ENCODE measurements at places on chromosomes 11 and 22. TPM values are rescaled to one million over a fixed set of nuclear protein-coding genes. Genes with fewer than 3 reads are reported as not detected.
A peak's percentile ranks its signal among the peaks of the same experiment; 100 is the strongest.

GRCh38 chr22:24873226-24873625 is 67.2 kb downstream of the SGSM1 start:
- no peak overlapping the region for H3K4me3 ChIP-seq
- H3K4me1 ChIP-seq, result no peaks in the 10 kb centered on the region
- no peak for DNase-seq
- H3K27ac ChIP-seq, result no peak overlapping the region
- H3K36me3 ChIP-seq, result no peaks in the 10 kb centered on the region

DNA sequence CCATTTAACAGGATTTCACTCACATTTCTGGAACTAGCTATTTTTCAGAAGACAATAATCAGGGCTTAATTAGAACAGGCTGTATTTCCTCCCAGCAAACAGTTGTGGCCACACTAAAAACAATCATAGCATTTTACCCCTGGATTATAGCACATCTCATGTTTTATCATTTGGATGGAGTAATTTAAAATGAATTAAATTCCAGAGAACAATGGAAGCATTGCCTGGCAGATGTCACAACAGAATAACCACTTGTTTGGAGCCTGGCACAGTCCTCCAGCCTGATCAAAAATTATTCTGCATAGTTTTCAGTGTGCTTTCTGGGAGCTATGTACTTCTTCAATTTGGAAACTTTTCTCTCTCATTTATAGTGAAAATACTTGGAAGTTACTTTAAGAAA is 9.2 kb downstream of the PRSS23 start:
- peaks cover 89% of the 10 kb centered on the region for H3K4me1 ChIP-seq
- DNase-seq, result no peak
- H3K36me3 ChIP-seq, result peaks cover 13% of the 10 kb centered on the region
- H3K4me3 ChIP-seq, result no peak overlapping the region

DNA sequence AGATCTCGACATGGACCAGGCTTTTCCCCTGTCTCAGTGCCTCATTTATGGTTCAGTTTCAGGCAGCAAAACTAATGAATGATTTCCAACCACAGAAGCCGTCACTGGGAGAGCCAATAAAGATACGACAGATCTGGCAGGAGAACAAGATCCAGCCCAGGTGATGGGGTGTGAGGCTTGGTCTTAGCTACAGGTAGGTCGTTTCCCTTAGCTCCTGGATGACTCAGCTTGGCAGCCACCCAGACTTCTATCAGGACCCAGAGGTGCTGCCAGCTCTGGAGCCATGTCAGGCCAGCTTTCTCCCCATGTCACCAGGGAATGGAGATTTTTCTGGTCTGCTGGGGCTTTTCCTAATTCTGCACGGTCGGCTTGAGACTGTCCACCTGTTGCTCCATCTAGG is 36.3 kb upstream of the APOBEC3A start:
- H3K4me1 ChIP-seq, result peaks cover 21% of the 10 kb centered on the region
- DNase-seq, result no peak
- no peak overlapping the region for H3K4me3 ChIP-seq
- H3K27ac ChIP-seq, result no peak overlapping the region
- H3K27me3 ChIP-seq, result no peaks in the 10 kb centered on the region

- peaks cover 78% of the 10 kb centered on the region for H3K27me3 ChIP-seq
- no peak overlapping the region for H3K4me3 ChIP-seq
- H3K27ac ChIP-seq, result no peak overlapping the region
- no peak for DNase-seq
- no peaks in the 10 kb centered on the region for H3K4me1 ChIP-seq
- no peaks in the 10 kb centered on the region for H3K36me3 ChIP-seq
These were observed 21.1 kb downstream of the B3GAT1 start for GRCh38 chr11:134390706-134391569.

GRCh38 chr11:134388590-134388989 is 23.5 kb downstream of the B3GAT1 start:
- no peaks in the 10 kb centered on the region for H3K36me3 ChIP-seq
- no peak overlapping the region for H3K27ac ChIP-seq
- H3K4me3 ChIP-seq, result no peak overlapping the region

- H3K36me3 ChIP-seq, result no peaks in the 10 kb centered on the region
- no peaks in the 10 kb centered on the region for H3K27me3 ChIP-seq
These were observed 34.0 kb downstream of the KCNQ1OT1 start for GRCh38 chr11:2665526-2666400.

DNA sequence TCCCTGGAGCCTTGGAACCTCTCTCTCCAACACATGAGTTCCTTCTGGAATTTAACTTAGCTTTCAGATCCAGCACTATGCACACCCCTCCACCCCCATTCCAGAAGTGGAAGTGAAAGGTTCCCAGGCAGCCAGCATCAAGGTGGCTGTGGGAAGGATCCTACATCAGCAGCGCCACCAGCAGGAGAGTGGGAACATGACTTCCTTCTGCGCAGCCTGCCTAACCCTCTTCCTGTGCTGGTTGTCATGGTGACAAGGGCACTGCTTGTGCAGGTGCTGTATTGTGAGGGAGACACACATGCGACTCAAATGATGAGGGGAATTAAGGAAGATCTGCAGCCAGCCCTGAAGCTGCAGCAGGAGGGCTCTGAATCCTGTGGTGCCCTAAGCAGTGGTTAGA is 904.5 kb upstream of the API5 start:
- no peaks in the 10 kb centered on the region for H3K4me1 ChIP-seq
- H3K36me3 ChIP-seq, result no peaks in the 10 kb centered on the region
- DNase-seq, result no peak
- no peak overlapping the region for H3K27ac ChIP-seq
- H3K4me3 ChIP-seq, result no peak overlapping the region

DNA sequence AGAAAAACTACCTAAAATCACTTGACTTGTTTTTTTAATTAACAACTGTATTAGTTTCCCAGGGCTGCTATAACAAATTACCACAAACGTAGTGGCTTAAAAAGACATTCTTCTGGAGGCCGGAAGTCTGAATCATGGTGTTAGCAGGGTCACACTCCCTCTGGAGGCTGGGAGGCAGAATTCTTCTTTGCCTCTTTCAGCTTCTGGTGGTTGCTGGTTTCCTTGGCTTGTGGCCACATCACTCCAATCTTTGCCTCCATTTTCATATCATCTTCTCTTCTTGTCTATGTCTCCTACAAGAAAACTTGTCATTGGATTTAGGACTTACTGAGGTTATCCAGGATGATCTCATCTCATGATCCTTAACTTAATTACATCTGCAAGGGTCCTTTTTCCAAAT is 7.4 kb upstream of the INCENP start:
- H3K27me3 ChIP-seq, result no peaks in the 10 kb centered on the region
- no peaks in the 10 kb centered on the region for H3K36me3 ChIP-seq
- no peak overlapping the region for H3K27ac ChIP-seq
- no peak overlapping the region for H3K4me3 ChIP-seq
- peaks cover 11% of the 10 kb centered on the region for H3K4me1 ChIP-seq

GRCh38 chr11:95729462-95729861 is 60.1 kb downstream of the FAM76B start:
- no peak overlapping the region for H3K27ac ChIP-seq
- no peaks in the 10 kb centered on the region for H3K27me3 ChIP-seq
- no peaks in the 10 kb centered on the region for H3K36me3 ChIP-seq
- no peak overlapping the region for H3K4me3 ChIP-seq

- no peak for DNase-seq
- H3K4me3 ChIP-seq, result no peak overlapping the region
- H3K27me3 ChIP-seq, result no peaks in the 10 kb centered on the region
These were observed 19.6 kb downstream of the BRD1 start for GRCh38 chr22:49807780-49808708.

DNA sequence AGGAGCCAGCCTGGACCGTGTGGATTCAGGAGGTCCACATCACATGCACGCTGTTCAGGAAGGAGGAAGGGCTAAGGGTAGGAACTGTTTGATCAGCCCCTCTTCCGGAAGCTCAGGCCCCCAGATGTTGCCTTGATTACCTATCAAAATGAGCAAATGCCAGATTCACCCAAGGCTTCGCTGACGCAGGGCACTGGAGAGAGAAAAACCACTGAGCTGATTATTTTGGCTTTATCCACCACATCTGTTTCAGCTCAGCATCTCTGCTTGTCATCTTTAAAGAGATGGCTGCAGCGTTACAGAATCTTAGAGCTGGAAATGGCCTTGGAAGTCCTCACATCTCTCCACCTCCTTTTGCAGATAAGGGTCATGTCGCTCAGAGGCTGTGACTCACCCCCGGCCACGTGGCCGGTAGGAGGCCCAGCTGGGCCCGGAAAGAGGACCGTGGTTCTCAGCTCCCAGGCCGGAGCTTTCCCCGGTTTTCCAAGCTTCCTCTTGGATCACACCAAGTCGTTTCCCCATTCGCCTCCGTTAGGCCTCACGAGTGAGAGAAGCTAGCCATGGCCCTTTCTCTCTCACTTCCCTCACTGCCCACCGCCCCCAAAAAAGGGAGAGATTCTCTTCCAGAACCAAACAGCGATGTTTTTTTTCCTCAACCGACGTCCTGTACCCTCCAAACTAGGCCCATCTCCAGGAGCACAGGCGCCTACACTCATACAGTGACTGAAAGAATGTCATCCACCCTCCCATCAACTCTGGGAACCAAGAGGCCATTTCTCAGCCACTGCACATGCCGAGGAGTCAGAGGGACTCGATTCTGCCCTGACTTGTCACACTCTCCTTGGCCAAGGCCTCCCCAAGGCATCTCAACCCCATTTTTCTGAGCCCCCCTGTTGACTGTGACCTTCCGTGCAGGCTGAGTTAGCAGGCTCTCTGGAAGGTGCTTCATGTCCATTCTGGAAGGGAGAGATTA is 37.6 kb downstream of the LIF start:
- H3K27ac ChIP-seq, result peak overlapping the region; percentile 62
- no peak overlapping the region for H3K4me3 ChIP-seq
- H3K27me3 ChIP-seq, result no peaks in the 10 kb centered on the region
- no peaks in the 10 kb centered on the region for H3K36me3 ChIP-seq
- peak; percentile 89 for DNase-seq

GRCh38 chr11:820655-821511 is 2.2 kb downstream of the PNPLA2 start:
- H3K27ac ChIP-seq, result peak overlapping the region; percentile 98
- H3K36me3 ChIP-seq, result peaks cover 22% of the 10 kb centered on the region
- peaks cover 5% of the 10 kb centered on the region for H3K27me3 ChIP-seq
- no peaks in the 10 kb centered on the region for H3K4me1 ChIP-seq
- peak overlapping the region; percentile 69 for H3K4me3 ChIP-seq

DNA sequence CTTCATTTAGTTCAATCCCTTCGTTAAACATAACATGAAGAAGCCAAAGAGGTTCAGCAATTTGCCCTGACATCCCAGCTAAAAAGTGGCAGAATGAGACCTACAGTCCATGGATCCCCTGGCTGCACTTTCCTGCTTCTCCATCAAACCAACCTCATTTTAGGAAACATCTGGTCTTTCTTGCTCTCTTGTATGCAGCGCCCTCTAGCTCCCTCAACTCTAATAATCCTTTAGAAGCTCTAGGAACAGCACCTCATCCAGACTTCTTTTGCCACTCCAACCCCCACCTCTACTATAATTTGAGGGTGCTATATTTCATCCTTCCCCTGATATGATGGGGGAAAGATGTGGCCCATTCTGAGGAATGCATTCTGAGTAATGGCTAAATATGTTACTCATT is 7.4 kb downstream of the CNTF start:
- peaks cover 27% of the 10 kb centered on the region for H3K4me1 ChIP-seq
- H3K4me3 ChIP-seq, result no peak overlapping the region

DNA sequence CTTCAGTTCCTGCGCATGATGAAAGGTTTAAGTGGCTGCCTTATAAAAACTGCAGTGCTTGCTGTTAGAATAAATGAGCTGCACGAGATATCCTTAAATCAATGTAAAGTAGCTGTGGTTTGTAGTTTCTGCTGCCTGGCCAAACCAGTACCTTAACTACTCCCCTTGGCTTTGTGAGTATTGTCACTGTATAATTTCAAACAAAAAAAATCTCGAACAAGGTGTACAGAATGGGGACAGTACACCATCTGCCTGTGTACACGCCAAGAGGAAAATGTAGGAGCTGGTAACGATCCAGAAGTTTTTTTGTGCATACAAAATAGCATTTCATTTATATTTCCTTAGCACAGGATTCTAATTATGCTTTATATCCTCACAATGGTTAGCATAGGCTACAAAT is 20.6 kb upstream of the NDUFC2 start:
- H3K27ac ChIP-seq, result no peak overlapping the region
- DNase-seq, result no peak
- no peaks in the 10 kb centered on the region for H3K4me1 ChIP-seq
- H3K4me3 ChIP-seq, result no peak overlapping the region

- H3K4me3 ChIP-seq, result no peak overlapping the region
- no peaks in the 10 kb centered on the region for H3K27me3 ChIP-seq
- DNase-seq, result no peak
- H3K27ac ChIP-seq, result no peak overlapping the region
- no peaks in the 10 kb centered on the region for H3K4me1 ChIP-seq
These were observed 8.6 kb downstream of the ZNF195 start for GRCh38 chr11:3370311-3370870.

- no peaks in the 10 kb centered on the region for H3K36me3 ChIP-seq
- H3K27me3 ChIP-seq, result no peaks in the 10 kb centered on the region
- H3K4me3 ChIP-seq, result no peak overlapping the region
- peak overlapping the region; percentile 42 for H3K27ac ChIP-seq
These were observed 17.4 kb downstream of the AMOTL1 start for GRCh38 chr11:94785509-94785908.

DNA sequence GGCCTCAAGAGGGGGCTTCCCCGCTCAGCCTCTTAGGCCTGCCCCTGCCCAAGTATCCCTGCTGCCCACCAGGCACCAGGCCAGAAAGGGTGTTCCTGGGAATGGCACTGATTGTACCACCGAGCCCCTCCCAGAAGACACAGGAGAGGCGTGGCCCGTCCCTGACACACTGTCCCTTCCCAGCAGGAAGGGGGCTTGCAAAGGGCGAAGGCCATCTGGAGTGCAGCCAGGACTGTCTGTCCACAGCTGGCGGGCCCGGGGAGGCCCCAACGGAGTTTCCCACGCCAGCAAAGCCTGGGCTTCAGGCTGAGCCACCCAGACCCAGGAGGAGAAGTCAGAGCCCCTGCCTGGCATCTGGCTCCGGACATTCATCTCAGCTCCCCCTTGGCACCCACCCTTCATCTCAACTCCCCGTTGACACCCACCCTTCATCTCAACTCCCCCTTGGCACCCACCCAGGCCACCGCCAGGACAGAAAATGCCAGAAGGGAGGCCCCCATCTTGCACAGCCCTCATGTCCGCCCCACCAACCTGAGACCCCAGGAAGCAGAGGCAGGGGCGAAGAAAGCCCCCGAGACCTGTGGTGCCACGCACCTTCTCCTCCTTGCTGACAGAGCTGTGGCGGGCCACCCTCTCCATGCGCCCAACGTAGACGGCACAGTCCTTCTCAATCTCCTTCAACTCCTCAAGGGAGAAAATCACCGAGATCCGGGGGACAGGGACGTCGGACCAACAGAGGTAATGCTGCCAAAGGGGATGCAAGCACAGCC is 19.4 kb downstream of the TUBGCP6 start:
- no peak overlapping the region for H3K4me3 ChIP-seq
- no peaks in the 10 kb centered on the region for H3K27me3 ChIP-seq
- peaks cover 53% of the 10 kb centered on the region for H3K36me3 ChIP-seq
- H3K4me1 ChIP-seq, result no peaks in the 10 kb centered on the region

- no peak overlapping the region for H3K4me3 ChIP-seq
- peaks cover 6% of the 10 kb centered on the region for H3K4me1 ChIP-seq
- no peak for DNase-seq
- H3K27ac ChIP-seq, result no peak overlapping the region
- H3K36me3 ChIP-seq, result no peaks in the 10 kb centered on the region
These were observed 18.5 kb downstream of the GRK3 start for GRCh38 chr22:25582946-25583345.

Gene LRRC51
- 12.3 TPM for polyA plus RNA-seq

Gene ZBTB16
- polyA plus RNA-seq, result 34.4 TPM
